ENCODE measurements at places on chromosomes 5 and 9. TPM values are rescaled to one million over a fixed set of nuclear protein-coding genes. Genes with fewer than 3 reads are reported as not detected.

DNA sequence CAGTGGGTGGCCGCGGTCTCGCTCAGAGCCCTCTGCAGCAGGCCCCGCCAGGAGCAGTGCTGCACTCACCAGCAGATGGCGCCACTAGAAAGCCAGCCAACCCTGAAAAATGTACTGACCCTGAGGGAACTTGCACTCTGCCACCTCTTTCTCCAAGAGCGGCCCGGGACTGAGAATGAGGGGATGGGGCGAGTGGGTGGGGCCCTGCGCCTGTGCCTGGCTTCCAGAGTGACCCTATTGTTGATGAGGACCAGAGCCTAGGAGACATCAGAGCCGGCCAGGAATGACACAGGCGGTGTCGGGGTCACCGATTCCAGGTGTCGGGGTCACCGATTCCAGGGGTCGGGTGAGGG lies 2.9 kb upstream of the IL17B start:
- peak; percentile 82 for DNase-seq

DNA sequence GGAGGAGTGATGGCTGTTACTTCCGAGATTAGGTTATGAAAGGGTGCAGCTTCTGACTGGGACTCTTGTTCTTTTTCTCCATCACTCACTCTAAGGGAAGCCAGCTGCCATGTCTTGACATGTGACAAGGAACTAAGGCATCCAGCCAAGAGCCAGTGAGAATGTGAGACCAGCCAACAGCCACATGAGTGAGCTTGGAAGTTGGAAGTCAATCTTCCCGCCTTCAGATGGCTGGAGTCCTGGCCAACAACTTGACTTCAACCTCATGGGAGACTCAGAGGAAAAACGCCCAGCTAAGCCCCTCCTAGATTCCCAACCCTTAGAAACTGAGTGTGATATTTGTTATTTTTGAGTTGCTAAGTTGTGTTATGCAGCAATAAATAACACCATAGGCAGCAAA lies 201.1 kb downstream of the SNX18 start:
- no peak for DNase-seq

- DNase-seq: peak; percentile 62
Observed at GRCh38 chr9:122991370-122991830, 42.1 kb upstream of the GPR21 start.

DNA sequence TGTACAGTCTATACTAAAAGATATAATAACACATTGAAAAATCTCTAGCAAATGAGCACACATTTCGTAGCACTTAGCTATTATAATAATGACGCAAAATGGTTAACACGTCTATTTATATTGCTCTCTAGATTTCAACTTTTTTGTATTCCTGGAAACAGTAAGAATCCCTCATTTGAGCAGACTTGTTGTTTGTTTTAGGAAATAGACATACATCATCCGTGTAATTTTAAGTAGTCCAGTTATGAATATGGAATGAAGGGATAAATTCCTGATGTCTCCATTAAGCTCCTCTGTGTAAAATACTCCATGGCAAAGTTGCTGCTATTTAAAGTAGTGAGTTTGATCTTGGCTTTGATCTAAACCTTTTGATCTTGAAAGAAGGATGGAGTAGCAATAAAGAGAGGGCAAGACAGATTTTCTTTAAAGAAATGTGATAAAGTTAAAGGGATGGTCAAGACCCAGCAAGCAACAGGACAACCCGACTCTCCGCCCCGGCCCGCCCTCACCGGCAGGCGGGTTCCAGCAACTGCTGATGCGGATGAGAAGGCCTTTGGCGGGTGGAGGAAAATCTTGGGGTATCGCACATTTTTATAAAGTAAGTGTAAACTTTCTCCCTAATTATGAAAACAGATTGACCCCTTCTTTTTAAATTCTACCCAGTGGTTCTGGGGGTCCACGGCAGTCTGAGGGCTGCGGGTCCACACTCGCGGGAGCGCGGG lies 277.4 kb downstream of the AOPEP start:
- peak; percentile 37 for DNase-seq

- DNase-seq: no peak
Observed at GRCh38 chr5:169248550-169248949, 52.4 kb downstream of the SLIT3 start.

DNA sequence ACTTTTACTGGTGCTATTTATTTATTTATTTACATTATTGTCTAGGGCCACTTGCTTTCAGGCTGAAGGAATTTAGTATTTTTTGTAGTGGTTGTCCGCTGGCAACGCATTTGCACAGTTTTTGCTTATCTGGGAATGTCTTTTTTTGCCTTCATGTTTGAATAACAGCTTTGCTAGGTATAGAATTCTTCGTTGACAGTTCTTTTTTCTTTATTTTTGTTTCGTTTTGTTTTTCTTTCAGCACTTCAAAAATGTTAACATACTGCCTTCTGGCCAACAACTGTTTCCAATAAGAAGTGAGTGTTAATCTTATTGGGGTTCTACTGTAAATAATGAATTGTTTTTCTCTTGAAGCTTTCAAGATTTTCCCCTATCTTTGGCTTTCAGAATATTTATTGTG lies 252.7 kb upstream of the TARS1 start:
- DNase-seq: no peak

- no peak for DNase-seq
Observed at GRCh38 chr5:137356127-137356526, 143.0 kb downstream of the SPOCK1 start.

DNA sequence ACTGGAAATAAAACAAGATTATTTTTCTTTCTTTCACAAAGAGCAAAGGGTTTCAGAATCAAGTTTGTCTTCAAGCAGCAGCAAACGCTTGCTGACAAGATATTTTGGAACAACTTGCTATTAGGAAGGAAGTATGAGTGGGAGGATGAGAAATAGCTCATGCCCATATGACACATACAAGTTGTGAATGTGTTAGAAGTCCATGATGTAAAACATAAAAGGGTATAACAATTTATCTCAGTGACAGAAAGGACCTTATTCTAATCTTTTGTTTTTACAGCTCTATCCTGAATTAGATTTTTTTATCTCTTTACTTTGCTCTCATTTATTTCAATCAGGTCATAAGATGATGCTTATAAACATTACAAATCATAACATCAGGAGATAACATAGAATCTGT lies 516.6 kb upstream of the MEF2C start:
- no peak for DNase-seq

DNA sequence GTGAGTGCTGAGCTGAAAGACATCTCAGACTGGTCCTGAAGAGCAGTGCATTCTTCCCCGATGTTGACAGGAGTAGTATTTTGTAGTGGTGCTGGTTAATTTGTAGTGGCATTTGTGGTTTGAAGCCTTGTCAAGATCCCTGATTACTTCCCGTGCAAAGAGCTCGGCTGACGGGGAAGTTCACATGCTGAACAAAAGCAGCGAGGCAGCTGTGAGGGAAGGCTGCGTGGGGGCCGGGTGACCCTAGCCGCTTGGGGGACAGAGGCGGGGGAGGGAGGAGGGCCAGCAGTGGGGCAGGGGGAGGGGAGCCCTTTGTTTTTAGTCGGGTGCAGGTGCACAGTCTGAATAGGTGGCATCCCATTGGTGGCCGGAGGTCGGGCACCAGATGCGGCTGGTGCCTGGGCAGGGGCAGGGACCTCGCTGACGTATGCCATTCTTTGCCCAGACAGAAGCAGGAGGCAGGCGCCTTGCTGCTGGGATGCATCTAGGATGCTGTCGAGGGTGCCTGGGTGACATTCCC lies 64.7 kb downstream of the CRB2 start:
- no peak for DNase-seq

DNA sequence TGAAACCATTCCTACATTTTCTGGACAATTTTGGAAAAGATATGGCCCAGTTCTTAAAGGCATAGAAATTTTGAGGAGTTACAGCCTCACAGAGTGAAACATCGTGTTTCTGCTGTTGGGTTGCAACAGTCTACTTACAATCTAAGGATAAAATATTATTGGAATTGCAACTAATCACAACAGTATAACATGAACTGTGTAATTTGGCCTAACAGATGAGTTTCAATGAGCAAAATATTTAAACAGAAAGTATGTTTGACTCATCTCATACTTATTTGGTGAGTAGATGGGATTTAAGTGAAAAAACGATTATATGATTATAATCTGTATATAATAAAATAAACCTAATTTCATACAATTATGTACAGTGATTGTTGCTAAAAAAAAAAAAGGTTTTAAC lies 1061.8 kb downstream of the CDH12 start:
- no peak for DNase-seq

DNA sequence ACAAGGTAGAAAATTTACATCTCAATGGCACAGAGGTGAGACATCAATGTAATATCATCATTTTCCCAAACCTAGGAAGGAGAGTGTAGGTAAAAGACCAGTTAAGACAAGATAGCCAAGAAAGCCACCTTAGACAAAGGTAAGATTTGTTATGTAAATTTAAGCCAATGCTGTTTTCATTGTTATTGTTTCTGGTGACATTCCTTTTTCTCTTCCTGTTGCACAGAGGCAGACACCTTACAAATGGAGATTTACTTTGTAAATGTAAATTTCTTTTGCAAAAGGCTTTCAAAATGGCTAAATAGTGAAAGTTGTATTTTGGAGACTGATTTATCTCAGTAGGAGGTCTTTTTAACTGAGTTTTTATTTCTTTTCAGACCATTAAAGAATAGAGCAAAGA lies 159.1 kb downstream of the YIPF5 start:
- DNase-seq: no peak

- no peak for DNase-seq
Observed at GRCh38 chr9:125726456-125727132, 19.6 kb upstream of the MAPKAP1 start.

DNA sequence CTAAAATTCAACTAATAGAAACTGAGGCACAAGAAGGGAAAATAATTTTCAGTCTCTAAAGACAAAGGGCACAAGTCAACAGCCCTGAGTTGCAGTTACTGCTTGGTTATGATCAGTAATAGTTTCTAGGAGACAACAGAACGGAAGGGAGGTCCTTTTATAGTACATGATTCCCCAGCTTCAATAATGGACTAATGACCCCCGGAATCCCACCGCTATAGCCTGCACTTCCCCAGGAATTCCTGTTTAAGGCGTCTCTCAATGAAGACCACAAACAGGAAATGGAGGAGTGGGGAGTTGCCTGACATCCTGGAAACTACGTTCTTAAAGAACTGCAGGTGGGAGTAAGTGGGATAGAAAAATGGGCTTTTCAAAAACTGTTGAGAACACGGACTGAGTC lies 60.6 kb downstream of the DIAPH1 start:
- no peak for DNase-seq

- no peak for DNase-seq
Observed at GRCh38 chr5:55866485-55866884, 15.3 kb downstream of the IL31RA start.

- no peak for DNase-seq
Observed at GRCh38 chr5:91434348-91434747, 51.2 kb upstream of the ARRDC3 start.

GRCh38 chr9:33133186-33133585 lies 34.0 kb downstream of the B4GALT1 start:
- peak; percentile 7 for DNase-seq

DNA sequence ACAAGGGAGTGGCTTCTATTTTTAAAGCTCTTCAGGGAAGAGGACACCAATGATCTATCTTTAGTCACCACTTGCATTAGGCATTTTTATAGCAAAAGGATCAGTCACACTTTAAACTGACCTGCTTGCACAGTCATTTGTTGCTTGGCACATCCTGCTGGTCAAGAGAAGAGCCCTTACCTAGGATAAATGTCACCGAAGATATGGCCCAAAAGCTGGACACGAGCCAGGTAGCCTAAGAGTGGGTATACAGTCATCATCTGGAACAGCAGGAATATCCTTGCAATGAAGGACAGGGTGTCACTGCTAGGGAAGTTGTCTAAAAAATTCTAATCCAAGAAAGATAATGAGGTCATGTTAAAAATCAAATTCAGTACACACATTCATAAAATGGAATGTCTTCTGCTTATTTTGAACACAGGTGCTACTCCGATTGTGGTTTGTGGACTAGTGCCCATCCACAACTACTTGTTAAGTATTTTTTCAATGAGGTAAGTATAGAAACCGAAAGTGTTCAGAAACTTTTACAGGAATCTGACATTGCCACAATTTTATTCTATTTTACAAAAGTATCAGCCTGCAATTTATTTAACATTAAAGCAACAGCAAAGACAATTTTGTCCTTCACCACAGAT lies 78.4 kb downstream of the SLC38A9 start:
- DNase-seq: no peak

GRCh38 chr5:60066502-60066901 lies 173.0 kb upstream of the PDE4D start:
- no peak for DNase-seq

GRCh38 chr5:179872055-179872827 lies 13.6 kb upstream of the MRNIP start:
- no peak for DNase-seq

GRCh38 chr9:16579872-16580432 lies 290.5 kb downstream of the BNC2 start:
- DNase-seq: no peak

- DNase-seq: no peak
Observed at GRCh38 chr9:76529653-76530052, 70.7 kb downstream of the GCNT1 start.

DNA sequence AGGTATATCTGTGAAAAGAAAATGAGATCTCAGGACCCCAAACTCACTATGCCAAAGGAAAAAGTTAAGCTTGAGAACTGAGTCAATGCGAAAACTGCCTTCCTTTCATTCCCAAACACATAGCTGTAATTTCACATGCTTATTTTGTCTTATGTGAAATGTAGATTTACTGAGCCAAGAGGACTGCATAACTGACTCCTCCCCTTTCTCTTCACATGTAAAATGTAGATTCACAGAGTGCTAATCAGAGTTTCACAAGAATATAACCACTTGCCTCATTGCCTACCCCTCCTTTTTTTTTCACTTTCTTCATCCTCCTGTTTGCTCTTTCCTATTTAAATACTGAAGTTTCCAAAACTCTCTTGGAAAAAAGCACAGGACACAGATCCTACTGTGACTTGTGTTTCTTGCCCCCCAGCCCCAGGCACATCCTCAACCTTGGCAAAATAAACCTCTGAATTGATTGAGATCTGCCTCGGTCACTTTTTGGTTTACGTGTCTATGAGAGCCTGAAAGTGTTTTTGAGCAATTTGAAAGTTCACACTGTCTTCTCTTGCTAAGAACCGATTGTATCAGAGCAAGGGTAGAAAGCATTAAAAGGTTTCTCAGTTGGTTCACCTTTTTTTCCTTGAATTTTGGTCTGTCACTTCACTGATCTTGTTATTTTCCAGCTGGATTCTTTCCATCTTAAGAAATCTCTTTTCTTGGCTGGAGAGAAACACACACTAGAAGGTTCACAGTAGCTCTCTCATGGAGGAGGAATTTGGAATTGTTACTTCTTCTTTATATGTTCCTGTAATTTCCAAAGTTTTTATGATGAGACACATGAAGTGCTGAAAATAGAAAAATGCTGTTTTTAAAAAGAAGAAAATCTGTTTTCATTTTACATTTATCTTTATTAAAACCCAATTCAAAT lies 44.8 kb upstream of the SNAPC3 start:
- no peak for DNase-seq

- DNase-seq: no peak
Observed at GRCh38 chr5:134420343-134420742, 8.7 kb upstream of the CDKN2AIPNL start.

Gene FOXD4L5
- total RNA-seq: not detected

Gene ABHD17B
- 11.4 TPM for total RNA-seq

Gene AIF1L
- total RNA-seq: 1.4 TPM

Gene CARTPT
- not detected for total RNA-seq

Gene SLC25A2
- 0.31 TPM for total RNA-seq

Gene C9orf152
- total RNA-seq: not detected

Gene PCDHB2
- total RNA-seq: not detected

Gene HMMR
- total RNA-seq: 109 TPM

Gene F12
- total RNA-seq: 5.1 TPM

Gene SLC34A3
- total RNA-seq: not detected

Measured in activated CD4-positive, alpha-beta memory T cell treated with anti-CD3 and anti-CD28 coated beads for 36 hours (primary cell).